COR-L47 (cell line): ENCODE measurements at places on chromosomes 7 and 10.

DNA sequence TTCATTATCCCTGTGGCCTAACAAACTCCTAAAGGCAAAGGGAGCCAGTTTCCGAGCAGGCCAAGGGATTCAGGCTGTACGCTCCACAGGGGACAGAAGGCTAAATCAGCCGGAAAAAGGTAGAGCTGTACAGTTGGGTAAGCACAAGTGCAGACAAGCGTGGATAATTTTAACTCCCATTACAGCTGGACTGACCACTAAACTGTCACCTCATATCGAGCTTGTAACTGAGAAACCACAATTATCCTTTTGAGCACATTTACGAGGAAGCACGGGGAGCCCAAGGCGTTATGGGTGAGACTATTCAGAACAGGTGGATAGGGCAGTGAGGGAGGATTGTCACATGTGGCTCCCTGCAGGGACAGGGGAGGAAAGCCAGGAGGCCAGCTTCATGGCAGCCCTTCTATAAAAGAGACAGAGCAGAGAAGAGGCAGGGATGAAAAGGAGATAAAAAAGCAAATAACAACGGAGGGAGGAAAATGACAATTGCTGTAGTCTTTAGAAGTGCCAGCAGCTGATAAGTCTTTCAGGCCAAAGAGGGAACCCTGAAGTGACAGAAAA lies 288.0 kb downstream of the FGFR2 start:
- peak; percentile 65 for DNase-seq

- DNase-seq = no peak
These were observed 93.1 kb downstream of the COBL start for GRCh38 chr7:51223505-51223904.

GRCh38 chr7:93327006-93327633 lies 95.0 kb downstream of the VPS50 start:
- DNase-seq = no peak

GRCh38 chr7:15845868-15846267 lies 159.4 kb upstream of the MEOX2 start:
- DNase-seq = no peak

DNA sequence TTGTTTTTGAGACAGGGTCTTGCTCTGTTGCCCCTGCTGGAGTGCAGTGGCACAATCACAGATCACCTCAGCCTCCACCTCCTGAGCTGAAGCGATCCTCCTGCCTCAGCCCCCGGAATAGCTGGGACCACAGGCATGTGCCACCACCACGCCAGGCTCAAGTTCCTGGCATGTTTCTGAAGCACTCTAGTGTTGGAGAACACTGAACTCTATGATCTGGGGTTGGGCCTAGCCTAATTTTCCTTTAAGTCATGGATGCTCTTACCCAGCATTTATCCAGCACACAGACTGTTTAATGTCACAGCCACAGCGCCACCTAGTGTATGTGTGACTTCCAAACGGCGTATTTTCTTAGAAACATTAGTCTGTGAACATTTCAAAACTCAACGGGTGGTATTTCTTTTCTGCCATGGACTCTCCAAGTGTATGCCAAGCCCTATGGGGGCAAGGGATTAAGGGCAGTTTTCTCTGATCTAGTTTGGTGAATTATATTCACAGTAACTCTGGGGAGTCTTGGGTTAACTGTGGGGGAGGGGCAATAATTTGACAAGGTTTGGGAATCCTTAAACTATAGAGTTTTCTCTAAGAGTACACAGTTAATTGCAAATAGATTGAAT lies 91.8 kb downstream of the CREM start:
- DNase-seq = peak; percentile 75

GRCh38 chr10:29881336-29881771 lies 178.0 kb downstream of the JCAD start:
- no peak for DNase-seq

DNA sequence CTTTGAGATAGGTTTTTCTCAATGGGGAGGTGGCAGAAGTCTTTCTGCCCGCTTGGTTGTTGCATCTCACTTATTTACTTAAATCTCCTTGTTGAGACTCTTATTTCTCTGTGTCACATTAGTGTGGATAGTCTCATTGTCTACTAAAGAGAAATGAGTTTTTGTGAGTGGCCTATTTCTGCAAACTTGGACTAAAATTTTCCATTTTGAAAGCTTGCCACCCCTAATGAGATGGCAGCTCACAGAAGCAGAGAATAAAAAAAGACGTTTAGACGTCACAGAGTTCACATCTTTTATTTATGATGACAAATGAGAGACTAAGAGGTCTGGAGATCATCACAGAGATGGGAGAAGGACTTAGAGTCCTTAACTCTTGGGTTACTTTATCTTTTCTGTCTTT lies 262.7 kb upstream of the PHYHIPL start:
- no peak for DNase-seq

- no peak for DNase-seq
These were observed 14.5 kb downstream of the CFAP46 start for GRCh38 chr10:132927824-132928223.

DNA sequence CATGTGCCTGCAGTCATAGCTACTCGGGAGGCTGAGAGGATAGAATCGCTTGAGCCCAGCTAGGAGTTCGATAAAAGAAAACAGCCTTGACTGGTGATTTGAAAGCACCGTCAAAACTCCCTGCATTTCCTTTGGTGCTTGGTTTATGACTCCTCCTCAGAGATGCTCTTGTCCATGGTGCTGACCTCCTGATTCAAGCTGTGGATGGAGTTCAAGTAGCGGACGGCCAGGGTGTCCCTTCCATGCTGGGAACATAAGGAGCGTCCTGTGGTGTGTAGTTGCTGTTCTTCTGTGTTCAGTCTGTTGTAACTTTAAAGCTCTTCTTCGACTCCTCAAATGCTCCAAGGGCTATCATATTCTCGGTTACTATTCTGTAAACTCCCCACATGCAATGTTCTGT lies 382.5 kb upstream of the KIAA1217 start:
- no peak for DNase-seq

DNA sequence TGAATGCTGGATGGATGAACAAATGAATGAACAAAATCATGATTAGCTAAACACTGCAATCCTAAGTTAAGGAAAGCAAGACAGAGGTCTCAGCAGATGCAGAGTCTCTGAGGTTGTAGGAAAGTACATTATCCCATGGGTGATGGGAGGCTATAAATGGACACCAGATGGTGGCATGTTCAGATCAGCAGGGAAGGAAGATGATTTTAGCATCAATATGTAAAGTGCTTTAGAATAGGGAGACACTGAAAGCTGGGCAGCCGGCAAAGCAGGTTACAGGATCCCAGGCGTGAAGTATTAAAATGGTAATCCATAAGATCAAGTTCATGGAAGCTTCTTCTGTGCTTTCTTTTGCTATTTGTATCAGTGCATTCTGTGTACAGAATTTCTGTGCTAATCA lies 7.9 kb upstream of the RAPGEF5 start:
- DNase-seq = no peak
